Psoas muscle (tissue), 8 donors: ENCODE measurements at places on chromosomes 3 and 15. TPM values are rescaled to one million over a fixed set of nuclear protein-coding genes. Genes with fewer than 3 reads are reported as not detected.

MYRIP gene
- 2.6 TPM for total RNA-seq

DNA sequence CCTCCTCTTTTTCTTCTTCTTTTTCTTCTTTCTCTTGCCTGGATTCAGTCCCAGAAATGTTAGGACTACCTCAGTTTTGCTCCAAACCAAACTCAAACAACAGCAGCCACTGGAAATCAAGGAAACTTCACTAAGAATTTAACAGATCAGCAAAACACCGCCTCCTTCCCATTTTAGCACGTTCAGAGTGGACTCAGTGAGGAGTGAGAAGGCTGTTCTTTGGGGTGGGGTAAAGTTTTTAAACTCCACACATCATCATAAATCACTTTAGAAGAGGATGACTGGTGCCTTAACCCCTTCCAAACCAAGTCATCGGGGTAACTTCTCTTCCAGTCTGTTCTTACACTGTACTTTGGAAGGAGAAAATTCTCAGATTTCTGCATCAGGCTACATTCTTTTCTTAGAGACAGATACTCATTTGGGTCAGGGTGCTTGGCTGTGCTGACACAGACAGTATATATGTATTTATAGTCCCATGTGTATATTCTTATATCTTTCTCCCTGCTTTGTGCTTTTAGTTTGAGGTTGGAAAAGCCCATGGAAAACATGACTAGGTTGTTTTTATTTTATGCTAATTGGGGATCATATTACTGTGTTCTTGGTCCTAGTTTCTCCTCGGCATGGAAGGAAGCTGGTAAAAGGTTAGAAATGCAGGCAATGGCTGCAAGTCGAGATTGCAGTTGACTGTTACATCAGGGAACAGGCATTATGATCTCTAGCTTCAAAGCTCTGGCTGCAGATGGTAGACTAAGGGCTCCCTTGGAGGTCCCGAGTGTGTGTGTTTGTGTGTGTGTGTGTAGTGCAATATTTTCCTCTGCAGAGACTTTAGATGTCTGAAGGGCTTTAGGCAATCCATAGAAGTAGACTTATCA, at the start of gene CCDC80:
Gene CCDC80, minus strand, starts transcription at position 214 of the 872 bp plus-strand sequence. CDS start 1,238 bp downstream, outside the sequence.
- DNase-seq: no peak

GRCh38 chr3:193174140-193174539, 66.9 kb upstream of the PLAAT1 start:
- DNase-seq: no peak

PLXNB1 gene
- total RNA-seq: 3.9 TPM

ITIH4 gene
- 43.4 TPM for total RNA-seq

GNAT1 gene
- total RNA-seq: not detected

GRCh38 chr3:129605203-129605921, 1.1 kb downstream of the PLXND1 start:
- peak; percentile 82 for DNase-seq

GRCh38 chr3:10371167-10371566, 50.3 kb upstream of the SEC13 start:
- no peak for DNase-seq

- no peak for DNase-seq
Measured at GRCh38 chr3:112560307-112560706, 1.5 kb downstream of the ATG3 start.

GRCh38 chr3:8490079-8490552, 11.5 kb upstream of the LMCD1 start:
- peak; percentile 69 for DNase-seq

DNA sequence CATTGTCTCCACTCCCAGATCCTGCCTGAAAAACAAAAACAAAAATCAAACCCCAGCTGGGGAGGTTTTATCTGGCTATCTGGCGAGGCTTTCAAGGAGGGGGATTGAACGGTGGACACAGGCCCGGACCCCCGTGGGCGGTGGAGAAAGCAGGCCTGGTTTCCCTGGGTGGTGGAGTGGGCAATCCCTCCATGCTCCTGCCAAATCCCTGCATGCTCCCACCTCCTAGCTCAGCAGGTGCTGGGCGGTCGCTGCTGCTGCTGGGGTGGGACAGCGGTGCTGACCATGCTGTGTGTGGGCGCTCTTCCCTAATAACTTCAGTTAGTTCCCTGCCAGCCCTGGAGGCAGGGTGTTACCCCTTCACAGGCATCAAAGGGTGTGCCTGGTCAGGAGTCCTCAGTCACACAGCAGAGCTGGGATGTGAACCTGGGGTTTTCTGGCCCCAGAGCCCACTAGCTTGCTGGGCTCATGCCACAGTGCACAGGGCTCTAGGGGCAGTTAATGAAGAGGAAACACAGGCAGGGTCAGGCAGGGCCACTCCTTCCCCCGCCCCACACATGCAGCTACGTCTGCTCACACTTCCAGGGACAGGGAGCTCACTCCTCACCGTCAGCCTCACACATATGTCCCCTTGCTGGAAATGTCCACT, 15.9 kb upstream of the PLXND1 start:
- DNase-seq: no peak

JMJD7 gene
- 5.8 TPM for total RNA-seq

DNA sequence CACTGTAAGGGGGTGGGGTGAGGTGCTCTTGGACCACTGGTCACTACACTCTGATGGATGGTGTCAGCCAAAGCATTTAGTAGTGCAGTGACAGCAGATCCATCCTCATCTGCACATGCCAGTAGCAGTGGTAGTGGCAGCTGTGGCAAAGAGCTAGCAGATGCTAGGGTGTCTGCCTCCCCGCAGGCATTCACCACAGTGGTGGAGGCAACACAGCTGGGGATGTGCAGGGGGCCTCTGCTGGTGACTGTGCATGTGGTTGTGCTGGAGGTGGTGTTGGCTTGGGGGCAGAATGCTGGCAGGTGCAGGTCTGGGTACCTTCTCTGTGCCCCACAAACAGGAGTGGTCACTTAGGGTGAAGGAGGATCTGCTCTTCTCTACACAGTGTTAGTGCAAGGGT, 19.4 kb upstream of the DCUN1D1 start:
- no peak for DNase-seq

GRCh38 chr15:67067930-67068551, 2.6 kb downstream of the SMAD3 start:
- no peak for DNase-seq

GRCh38 chr3:120350401-120350941, 1.3 kb upstream of the LRRC58 start:
- DNase-seq: no peak

- no peak for DNase-seq
Measured at GRCh38 chr3:99731499-99731898, 86.2 kb upstream of the CMSS1 start.

DAPK2 gene
- 59.0 TPM for total RNA-seq
